ENCODE measurements at places on chromosomes 1 and 21.

DNA sequence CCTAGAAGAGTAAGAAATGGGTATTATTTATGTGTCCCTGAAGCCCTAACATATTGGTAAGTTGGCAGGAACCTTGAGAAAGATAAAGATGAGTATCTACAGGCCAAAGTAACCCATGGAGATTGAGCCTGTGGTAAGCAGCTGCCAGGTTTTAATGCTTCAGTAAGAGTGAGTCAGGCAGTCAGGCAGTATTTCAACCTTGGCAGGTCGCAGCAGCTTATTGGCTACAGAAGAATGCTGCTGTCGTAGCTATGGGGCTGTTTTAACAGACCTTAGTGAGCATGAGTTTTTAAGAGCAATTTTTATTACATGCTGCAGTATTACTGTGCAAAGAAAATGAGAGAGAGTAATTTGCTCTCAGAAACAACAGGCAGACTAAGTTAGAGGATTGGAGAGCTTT is 10.3 kb upstream of the SLC30A10 start:
- DNase-seq, result peak; percentile 49

- DNase-seq, result no peak
Measured at GRCh38 chr1:228308085-228308601, 98.5 kb downstream of the TRIM11 start.

GRCh38 chr1:234851450-234852438 is 241.8 kb upstream of the IRF2BP2 start:
- DNase-seq, result peak; percentile 73

GRCh38 chr21:26421724-26422123 is 151.4 kb downstream of the CYYR1 start:
- no peak for DNase-seq

- DNase-seq, result no peak
Measured at GRCh38 chr1:225816643-225817538, 7.0 kb downstream of the EPHX1 start.

GRCh38 chr1:159428536-159428935 is 3.5 kb upstream of the OR10J4 start:
- DNase-seq, result no peak

GRCh38 chr1:200982071-200982945 is 41.2 kb downstream of the KIF21B start:
- no peak for DNase-seq

Measured in HT1080 (cell line).